ENCODE measurements at places on chromosomes 2 and 18.

GRCh38 chr2:6992794-6993228, 75.6 kb downstream of the RNF144A start:
- no peak for DNase-seq

- DNase-seq: no peak
Measured at GRCh38 chr2:231800493-231801091, 14.3 kb downstream of the COPS7B start.

- no peak for DNase-seq
Measured at GRCh38 chr18:35671966-35672603, 90.5 kb downstream of the GALNT1 start.

GRCh38 chr2:68745006-68745405, 10.4 kb downstream of the ARHGAP25 start:
- DNase-seq: no peak

GRCh38 chr2:32135409-32135808, 30.3 kb upstream of the SLC30A6 start:
- no peak for DNase-seq

DNA sequence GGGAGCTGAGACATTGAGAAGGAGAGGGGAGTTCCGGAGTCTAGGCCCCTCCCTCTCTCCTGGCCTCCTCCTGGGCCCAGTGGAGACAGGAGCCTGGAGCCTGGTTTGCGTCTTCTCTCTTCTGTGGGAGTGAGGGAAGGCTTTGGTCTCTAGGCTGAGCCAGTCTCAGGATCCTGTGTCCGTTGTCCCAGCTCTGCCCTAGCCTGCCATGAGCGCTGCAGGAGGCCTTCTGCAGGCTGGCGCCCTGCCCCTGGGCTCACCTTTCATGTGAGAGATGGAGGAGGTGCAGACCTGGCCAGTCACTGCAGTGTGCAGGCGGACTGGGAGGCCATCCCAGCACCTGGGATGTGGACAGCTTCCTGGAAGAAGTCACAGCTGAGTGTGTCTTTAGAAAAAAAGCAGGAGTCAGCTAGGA, 8.7 kb downstream of the IMPA2 start:
- DNase-seq: no peak

- no peak for DNase-seq
Measured at GRCh38 chr2:203631068-203631757, 75.2 kb upstream of the CD28 start.

- DNase-seq: no peak
Measured at GRCh38 chr18:61348230-61348629, 15.0 kb downstream of the CDH20 start.

- no peak for DNase-seq
Measured at GRCh38 chr2:66236067-66236685, 198.7 kb upstream of the MEIS1 start.

GRCh38 chr2:61177727-61178549, 15.9 kb downstream of the C2orf74 start:
- DNase-seq: no peak

- no peak for DNase-seq
Measured at GRCh38 chr2:120398996-120399888, 53.3 kb downstream of the INHBB start.

DNA sequence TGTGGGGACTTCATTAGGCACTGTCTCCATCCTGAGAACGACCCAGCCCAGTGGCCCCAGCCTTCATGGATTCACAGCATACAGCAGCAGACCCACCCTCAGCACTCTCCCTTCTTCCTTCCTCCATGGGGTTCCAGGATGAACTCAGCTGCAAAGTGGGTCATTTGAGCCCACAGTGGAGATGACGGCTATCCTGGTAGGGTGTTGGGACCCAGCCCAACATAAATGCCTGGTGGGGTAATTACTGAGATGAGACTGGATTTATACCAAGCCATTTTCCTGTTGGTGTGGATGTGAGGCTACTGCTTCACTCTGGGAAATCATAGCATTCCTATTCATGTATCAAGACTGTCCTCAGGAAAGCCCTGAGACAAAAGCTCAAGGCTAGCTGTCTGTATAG, 536.7 kb upstream of the TNP1 start:
- no peak for DNase-seq

Measured in T-helper 22 cell (primary cell).